C1 segment of cervical spinal cord (tissue), 14 donors: ENCODE measurements at places on chromosomes 16 and 17.

DNA sequence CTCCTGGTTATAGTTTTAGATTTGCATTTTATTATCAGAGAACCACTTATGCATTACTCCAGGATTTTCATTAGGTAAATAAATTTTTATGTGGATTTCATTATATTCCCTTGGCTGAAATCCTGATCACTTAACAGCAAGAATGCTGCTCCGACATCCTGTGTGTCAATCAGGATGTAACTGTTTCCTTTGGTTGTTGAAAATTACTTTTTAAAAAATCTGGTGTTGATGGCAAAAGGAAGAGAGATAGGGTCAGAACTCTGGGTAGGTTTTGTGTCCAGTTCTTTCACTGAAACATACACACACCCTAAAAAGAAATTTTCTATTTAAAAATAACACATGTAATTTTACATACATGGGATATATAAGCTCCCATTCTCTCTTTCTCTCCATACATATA is 30.9 kb downstream of the ZNF423 start:
- DNase-seq: no peak

DNA sequence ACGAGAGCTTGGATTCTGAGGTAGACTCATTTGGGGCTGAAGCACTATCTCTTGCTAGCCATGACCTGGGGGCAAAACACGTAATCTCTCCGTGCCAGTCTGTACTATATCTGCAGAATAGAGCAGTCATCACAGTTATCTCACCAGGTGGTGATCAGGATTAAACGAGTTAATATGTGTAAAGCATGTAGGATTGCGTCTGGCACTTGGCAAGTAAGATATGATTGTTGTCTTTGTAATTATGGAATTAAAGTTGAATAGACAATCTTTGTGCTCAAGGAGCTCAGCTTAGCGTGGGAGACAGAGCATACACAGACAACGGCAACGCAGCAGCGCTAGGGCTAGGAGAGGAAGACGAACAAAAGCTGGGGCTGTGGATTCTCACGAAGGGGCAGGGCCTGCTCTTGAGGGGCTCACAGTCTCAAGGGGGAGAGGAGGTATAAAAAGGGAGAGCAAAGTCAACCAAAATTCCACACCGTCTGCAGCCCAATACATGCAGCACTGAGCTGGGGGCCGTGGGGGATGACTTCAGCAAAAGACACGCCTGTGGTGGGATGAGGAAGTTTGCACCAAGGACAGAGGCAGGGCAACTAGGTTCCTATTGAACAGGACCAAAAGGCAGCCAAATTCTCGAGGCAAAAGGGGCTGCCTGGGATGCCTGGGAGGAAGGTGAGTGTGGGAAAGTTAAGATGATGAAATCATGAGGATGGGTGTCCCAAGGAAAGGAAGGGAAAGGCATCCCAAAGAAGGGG is 68.6 kb downstream of the SDK2 start:
- DNase-seq: no peak

- DNase-seq: no peak
These were observed 32.5 kb downstream of the MEAK7 start for GRCh38 chr16:84471966-84472365.

- DNase-seq: no peak
These were observed 151.6 kb downstream of the SOCS1 start for GRCh38 chr16:11104168-11105037.

GRCh38 chr16:79421126-79421525 is 179.4 kb downstream of the MAF start:
- no peak for DNase-seq

DNA sequence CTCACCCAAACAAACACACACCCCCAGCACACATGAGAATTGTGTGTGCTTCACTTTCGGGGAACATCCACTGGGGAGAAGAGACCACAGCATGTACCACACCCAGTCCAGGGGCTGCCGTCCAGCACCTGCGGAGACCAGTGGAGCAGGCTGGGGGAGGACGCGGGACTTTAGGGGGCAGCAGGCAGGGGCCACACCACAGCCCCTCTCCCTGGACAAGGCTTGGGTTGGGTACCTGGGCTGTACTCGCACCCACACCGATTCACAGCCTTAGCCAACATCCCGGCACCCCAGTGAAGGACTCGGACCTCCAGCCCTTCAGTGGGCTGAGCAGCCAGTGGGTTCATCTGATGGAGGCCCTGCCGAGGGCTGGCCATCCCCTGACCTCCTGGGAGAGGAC is 63.3 kb downstream of the RBFOX3 start:
- DNase-seq: no peak

DNA sequence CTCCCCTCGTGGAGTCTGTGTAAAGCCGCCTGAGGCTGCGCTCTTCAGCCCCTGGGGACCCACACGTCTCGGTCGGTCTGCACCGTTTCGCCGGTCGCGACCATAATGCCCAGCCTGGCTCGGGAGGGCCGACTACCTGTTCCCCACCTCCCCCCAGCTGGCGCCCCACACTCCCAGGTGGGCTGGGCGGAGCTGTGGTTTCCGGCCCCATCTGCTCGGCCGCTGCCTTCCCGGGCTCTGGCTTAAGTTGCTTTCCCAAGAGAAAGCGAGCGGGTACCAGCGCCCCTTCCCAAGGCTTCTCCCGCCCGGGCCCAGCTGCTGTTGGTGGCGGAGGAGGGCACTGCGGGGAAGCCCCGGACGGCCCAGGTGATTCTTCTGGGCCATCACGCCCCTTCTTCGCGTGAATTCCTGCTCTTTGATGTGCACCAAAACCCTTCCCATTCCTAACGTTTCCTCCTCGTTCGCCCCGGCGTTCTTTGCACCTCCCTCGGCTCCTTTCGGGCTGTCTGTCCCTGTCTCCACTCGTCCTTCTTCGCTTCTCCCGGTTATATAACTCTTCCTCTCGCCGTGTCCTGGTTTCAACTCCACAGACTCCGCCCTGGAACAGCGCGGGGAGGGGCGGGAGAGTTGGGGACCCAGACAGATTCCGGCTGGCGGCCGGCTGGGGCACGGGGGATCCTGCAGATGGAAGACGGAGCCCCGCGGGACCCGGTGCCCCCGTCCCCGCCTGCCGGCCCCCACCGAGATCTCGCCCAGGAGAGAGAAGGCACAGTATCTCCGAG is 2.0 kb downstream of the KDM6B start:
- DNase-seq: peak; percentile 79

- DNase-seq: no peak
These were observed 17.9 kb downstream of the IKZF3 start for GRCh38 chr17:39846205-39846604.

GRCh38 chr17:72182371-72182873 is 61.6 kb downstream of the SOX9 start:
- DNase-seq: no peak

GRCh38 chr17:64084086-64084939 is 45.6 kb downstream of the ERN1 start:
- DNase-seq: no peak

DNA sequence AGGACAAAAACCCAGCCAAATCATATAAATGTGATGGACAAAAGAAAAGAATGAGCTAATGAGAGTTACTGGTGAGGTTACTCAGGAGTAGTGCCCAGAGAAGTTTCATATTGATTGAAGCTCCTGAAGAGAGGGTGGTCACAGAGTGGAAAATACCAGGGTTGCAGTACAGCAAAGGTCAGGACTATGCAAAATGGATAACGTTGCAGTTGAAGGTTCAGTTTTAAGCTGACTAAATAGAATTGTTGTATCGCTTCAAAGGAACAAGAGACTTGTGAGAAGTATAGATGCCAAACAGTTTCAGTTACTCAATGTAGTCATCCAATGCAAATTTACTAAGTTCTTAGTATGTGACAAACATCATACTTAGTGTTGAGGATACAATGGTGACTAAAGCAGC is 47.1 kb downstream of the ABCA8 start:
- DNase-seq: no peak

- no peak for DNase-seq
These were observed 11.2 kb downstream of the PPL start for GRCh38 chr16:4925791-4926190.

DNA sequence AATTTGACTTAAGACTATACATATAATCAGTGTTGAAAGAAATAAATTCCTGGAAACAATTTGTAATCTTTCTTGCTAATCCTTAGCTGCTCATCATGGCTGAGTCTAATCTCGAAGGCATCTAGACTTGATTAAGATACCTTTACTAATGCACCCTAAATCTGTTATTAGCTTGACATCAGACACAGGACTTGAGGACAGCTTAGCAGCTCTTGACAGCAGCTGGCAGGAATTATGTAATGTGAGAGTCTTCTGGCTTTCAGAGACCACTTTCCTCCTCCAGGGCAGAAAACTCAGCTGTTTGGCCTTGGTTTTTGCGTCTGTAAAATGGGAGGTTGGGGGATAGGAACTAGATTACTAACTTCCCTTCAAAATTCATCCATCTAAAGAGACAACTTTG is 7.1 kb upstream of the MPP2 start:
- DNase-seq: no peak

GRCh38 chr16:87830673-87831420 is 38.5 kb downstream of the SLC7A5 start:
- no peak for DNase-seq

- no peak for DNase-seq
These were observed 1.1 kb downstream of the CREBBP start for GRCh38 chr16:3879258-3879886.

GRCh38 chr16:71954699-71955195 is 45.5 kb downstream of the PKD1L3 start:
- no peak for DNase-seq

DNA sequence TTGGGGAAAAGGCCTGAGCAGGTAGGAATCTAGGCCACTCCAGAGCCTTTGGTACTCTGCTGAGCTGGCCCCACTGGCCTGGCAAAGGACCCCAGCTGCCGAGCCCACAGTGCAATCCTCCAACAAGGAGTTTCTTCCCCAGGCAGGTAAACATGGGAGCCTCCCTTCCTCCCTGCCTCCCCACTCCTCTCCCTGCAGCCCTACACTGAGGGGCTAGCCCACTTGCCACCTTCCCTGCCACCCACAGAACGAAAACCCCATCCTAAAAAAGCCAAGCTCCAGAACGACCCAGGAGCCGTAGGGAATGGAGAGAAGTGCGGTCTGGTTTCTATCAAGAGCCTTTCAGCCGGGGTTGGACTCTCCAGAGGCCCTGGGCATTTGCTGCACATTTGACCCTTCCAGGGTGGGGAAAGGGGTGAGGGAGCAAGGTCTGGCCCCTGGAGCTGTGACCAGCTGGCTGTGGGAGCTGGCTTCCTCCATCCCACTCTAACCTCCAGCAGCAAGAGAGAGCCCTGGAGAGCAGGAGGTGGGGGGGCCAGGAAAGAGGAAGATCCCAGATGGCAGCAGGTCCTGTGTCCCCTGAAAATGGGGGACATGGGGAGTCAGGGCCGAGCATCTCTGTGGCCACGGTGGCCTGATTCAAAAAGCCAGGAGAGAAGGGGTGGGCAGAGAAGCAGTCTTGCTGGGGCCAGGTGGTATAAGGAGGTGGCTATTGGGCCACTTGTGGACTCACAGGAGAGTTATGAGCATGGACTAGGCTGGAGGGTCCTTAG is 1.3 kb downstream of the HID1 start:
- no peak for DNase-seq

DNA sequence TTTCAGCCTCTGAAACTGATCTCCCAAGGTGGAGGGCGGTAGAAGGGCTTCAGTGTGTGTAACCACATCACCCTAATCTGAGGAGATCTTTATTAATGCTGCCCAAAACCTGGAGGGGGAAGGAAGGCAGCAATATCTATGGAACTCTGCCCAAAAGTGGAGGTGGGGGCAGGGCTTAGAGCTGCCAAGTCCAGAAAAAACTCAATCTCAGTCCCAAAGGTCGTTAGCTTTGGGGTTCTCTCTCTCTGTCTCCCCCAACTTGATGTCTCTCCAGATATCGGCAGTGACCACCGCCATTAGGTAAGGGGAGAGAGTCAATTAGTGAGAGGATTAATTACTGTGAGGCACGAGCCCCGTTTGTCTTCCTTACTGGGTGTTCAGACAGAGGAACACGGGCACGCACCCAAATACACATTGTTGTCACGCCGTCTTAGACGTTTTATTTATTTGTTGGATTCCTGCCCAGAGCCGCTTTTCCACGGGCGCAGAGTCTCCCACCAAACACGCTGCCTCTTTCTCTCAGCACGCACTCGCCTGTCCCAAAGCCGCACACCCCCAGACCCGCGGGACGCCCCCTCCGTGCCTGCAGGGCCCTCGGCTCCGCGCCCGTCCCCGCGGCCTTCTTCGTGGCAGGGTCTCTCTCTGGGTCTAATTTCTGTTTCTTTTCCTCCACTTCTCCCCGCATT is 5.4 kb upstream of the LHX1 start:
- DNase-seq: no peak

- no peak for DNase-seq
These were observed 27.8 kb upstream of the MGAT5B start for GRCh38 chr17:76840443-76840767.

GRCh38 chr16:7361416-7362129 is 28.9 kb downstream of the RBFOX1 start:
- no peak for DNase-seq

- DNase-seq: no peak
These were observed 8.8 kb upstream of the CPNE2 start for GRCh38 chr16:57083485-57084126.

DNA sequence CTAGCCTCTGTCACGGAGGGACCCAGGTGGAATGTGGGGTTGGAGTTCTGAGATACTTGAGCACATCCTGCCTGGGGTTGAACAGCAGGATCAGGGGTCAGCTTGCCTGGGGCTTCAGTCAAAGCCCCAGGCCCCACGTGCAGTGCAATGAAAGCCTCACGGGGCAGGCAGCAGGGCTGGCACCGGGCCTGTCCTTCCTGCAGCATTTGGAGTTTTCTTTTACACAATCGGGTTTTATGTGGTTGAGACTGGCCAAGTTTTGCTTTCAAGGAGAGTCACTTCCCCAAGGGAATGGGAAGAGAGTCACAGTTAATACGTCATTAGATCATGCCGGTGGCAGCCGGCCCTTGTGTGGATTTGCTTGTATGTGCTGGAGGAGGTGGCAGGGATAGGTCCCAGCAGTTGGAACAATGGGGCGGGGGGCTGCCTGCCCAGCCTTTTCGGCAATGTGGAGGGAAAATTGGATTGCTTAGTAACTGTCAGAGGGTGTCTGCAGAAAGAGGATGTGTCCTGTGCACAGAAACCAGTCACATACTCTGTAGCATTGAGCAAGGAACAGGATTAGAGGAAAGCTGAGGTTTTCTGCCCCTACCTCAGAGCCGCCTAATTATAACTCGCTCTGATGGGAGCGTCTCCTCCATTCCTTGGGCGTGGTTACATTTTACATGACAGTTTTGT is 4.5 kb downstream of the RMI2 start:
- DNase-seq: no peak

DNA sequence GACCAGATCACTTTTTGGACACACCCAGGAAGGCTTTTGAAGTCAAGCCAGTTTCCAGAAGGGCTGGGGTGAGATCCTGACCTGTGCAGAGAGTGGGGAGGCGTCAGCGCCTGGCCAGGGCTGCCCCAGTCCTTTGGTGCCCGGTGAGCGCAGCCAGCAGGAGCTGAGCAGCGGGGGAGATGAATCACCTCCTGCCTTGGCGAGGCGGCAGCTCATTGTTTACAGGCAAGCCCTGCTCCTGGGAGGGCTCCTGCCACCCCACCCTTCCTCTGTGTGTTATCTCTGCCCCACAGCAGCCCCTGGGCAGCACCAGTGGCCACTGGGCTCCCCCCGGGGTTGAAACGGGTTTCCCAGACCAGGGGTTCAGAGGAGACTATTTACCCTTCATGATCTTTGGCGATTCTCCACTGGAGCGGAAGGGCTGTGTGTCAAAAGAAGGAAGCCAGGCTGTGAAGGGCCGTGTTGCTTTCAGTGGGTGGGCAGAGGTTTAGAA is 14.1 kb upstream of the ITGB4 start:
- no peak for DNase-seq
